Pulmonary artery endothelial cell (primary cell): ENCODE measurements at places on chromosomes 4 and X.

DNA sequence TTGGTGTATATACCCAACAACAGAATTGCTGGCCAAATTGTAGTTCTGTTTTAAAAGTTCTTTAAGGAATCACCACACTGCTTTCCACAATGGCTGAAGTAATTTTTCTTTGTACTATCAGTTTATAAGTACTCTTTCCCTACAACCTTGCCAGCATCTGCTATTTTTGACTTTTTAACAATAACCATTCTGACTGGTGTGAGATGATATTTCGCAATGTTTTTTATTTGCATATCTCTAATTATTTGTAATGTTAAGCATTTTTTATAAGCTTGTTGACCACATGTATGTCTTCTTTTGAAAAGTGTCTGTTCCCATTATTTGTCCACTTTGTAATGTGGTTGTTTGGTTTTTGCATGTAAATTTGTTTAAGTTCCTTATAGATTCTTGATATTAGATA lies 509.9 kb upstream of the POU3F4 start:
- no peak for DNase-seq

DNA sequence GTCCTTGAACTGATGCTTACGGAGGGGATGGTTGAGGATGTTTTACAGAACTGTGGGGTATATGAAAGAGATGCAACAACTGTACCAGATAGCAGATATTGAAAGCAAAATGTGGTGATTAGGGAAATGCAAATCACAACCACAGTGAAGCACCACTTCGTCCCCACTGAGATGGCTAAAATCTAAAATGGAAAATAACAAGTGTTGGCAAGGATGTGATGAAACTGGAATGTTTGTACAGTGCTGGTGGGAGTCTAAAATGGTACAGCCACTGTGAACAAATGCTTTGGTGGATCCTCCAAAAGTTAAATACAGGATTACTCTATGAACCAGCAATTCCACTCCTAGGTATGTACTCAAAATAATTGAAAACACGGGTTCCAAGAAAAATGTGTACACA lies 22.9 kb downstream of the XG start:
- no peak for DNase-seq

DNA sequence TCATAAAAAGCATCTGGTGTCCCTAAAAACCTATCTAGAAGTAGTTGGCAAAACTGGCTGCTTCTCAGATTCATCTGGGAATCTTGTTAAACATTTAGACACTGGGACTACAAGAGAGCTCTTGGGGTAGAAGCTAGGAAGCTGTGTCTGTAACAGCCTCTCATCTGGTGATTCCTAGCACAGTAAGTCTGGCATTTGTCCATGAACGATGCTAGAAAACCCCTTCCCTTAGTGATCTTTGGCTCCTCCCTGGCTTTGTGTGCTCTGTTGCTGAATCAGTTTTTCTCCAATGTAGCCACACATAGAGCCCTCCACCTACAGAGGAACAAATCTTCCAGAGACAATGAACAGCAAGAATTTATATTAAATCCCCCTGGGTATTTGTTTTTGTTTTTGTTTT lies 951.7 kb upstream of the LCORL start:
- no peak for DNase-seq

DNA sequence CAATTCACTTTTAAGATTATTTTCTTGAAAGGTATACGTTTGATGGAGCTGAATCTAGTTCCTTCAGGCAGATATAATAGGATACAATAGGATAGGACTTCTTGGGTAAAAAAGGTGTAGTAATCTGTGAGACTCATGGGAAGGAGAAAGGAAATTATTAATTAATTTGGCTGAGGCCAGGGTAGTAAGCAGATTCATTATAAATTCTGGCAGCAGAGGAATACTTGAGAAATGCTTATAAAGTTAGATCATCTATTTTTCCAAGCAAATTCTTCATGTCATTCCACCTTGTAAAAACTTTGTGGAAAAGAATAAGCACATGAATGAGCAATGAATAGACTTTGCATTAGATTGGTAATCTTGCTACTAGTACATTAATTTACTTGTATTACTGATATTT lies 46.9 kb downstream of the GYPE start:
- DNase-seq, result no peak

DNA sequence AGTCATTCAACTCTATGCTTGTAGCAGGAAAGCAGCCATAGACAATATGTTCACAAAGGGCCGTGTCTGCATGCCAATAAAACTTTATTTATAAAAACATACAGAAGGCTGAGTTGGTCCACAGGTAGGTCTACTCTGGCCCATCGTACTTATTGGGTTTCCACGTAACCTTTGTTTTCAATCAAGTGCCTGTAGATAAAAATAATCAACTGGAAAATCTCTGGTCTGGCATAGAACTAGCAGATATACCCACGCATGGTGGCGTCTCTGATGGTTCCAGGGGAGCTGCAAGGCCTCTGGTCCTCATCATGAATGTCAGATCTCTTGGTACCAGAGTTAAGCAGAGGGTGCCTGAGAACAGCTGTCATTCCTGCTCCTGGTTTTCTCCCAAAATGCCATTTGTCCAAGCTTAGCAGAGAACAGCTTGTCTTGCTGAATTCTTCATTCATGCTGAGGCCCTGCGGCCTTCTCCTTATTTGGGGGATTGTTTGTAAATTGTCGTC lies 31.4 kb upstream of the JAKMIP1 start:
- DNase-seq, result no peak

DNA sequence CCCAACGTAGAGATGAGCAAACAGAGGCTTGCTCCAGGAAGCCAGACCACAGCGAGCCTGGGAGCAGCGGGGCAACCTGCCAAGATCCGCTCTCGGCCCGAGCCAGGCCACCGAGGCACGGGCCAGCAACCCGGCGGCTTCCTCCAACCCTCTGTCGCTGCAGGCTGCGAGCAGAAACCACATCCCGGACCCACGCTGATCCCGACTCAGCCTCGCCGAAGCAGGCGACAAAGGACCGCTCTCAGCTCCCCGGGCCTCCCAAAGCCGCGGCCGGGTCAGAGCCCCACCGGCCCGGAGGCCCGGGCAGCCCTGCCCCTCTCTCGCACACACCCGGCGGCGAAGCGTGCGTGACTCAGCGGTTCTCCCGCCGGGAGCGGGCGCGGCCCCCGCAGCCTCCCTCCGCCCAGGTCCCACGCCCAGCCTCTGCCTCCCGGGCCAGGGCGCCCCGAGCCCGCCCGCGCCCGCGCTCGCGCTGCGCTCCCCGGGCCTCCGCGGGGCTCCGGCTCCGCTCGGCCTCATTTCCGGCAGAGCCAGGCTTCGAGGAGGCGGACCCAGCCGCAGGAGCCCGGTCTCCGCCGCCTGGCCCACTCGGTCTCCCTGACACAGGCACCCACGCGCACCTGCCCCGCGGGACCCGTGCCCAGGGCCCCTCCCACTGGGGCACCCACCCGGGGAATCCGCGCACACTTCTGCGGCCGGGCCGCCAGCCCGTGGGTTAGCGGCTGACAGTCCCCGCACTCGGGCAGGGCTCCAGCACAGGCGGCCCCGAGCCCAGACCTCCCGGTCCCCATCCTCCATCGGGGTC lies 1.7 kb downstream of the PPP2R2C start:
- no peak for DNase-seq
